Right renal cortex interstitium (tissue), 3 donors: ENCODE measurements at places on chromosomes 16 and 17.

DNA sequence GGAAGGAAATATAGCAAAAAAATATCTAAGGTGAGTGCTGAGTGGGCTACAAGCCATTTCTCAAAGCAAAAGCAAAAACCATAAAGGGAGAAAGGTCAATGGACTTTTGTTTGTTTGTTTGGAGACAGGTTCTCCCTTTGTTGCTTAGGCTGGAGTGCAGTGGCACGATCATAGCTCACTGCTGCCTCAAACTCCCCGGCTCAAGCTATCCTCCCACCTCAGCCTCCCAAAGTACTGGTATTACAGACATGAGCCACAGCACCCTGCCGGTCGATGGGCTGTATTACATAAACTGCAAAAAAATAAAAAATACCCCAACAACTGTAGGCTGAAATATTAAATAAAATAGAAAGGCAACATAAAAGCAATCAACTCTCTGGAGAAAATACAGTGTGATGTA, 3.5 kb upstream of the RBBP6 start:
- DNase-seq, result no peak

- DNase-seq, result no peak
These were observed 11.6 kb downstream of the KRT33A start for GRCh38 chr17:41338961-41339485.

- no peak for DNase-seq
These were observed 2295.3 kb downstream of the TP53TG3F start for GRCh38 chr16:35754391-35755369.

DNA sequence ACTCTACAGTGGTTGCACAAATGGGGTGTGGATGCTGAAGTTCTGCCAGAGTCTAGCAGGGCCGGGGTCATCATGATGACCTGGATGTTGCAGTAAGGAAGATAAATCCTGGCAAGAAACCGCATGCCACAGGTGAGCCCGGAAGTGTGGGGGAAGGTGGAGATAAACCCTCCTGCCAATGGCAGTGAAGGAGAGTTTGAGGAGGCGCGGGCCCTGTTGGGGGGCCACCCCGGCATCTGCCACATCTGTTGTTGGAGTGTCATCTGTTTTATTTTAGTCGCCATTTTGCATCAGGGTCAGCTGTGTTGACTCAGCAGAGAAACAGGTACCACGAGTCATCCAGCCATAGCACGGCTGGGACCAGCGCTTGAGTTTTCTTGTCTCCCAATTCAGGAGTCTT, 173.8 kb upstream of the CHMP6 start:
- DNase-seq, result no peak

- DNase-seq, result no peak
These were observed 138.5 kb upstream of the CACNG3 start for GRCh38 chr16:24117680-24118079.

DNA sequence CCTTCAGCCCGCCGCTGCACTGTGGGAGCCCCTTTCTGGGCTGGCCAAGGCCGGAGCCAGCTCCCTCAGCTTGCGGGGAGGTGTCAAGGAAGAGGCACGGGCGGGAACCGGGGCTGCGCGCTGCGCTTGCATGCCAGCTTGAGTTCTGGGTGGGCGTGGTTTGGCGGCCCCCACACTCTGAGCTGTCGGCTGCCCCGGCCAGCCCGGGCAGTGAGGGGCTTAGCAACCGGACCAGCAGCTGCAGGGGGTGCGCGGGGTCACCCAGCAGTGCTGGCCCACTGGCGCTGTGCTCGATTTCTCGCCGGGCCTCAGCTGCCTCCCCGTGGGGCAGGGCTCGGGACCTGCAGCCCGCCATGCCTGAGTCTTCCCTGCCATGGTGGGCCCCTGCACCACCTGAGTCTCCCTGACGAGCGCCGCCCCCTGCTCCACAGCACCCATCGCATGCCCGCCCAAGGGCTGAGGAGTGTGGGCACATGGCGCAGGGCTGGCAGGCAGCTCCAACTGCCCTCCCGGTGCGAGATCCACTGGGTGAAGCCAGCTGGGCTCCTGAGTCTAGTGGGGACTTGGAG, 17.0 kb downstream of the PRR11 start:
- DNase-seq, result no peak

DNA sequence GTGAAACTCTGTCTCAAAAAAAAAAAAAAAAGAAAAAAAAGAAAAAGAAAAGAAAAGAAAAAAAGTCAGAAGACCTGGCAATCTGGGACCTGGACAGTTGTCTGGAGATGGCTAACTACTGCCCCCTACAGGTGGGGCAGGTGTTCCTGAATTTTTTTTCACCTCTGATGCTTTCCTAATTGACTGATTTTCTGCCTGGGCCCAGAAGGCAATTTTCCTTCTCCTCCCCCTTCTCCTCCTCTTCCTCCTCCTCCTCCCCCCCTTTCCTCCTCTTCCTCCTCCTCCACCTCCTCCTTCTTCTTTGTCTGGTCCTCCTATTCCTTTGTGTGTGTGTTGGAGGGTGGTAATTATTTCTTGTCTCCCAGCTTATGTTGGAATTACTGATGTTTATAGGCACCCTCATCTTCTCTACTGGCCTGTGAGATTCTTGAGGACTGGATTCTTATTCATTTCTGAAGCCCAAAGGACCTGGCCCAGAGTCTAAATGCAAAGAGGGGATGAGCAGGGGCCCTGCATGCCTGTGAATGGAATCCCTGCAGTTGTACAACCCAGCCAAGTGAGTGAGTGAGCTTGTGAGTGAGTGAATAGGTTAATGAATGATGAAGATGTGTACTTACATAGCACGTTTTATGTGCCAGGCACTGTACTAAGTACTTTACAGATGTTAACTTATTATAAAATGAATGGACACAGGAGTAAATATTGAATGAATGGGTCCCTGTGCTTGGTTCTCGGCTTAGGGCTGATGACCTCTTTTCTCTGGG, 26.9 kb downstream of the IRX5 start:
- DNase-seq, result no peak

- DNase-seq, result no peak
These were observed 681.0 kb upstream of the KIF2B start for GRCh38 chr17:53141731-53142130.

DNA sequence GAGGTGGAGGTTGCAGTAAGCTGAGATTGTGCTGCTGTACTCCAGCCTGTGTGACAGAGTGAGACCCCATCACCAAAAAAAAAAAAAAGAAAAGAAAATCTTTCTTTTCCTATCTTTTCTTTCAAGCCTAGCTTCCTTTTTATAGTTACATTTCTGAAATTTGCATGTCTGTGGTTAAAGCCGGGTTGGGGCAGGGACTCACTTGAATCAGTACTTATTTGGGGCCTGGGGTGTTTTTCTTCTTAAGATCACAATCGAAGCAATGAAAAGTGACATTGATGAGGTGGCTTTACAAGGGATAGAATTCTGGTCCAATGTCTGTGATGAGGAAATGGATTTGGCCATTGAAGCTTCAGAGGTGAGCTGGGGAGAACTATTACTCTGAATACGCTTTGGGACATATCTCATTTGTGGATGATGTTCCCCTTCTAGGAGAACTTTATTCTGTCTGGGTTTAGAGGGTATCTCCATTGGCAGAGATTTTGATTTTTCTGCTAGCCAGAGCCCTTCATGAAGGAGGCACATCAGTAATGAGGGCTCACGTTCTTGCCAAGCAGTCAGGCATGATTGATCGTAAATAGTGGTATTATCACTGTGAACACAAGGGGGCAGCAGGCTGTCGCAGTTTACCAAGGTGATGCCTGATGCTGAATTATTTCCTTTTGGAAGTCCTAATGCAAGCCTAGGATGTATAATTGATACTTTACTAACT, 14.3 kb downstream of the KPNB1 start:
- DNase-seq, result peak; percentile 52

GRCh38 chr16:88634994-88635670, 3.2 kb upstream of the IL17C start:
- DNase-seq, result no peak

DNA sequence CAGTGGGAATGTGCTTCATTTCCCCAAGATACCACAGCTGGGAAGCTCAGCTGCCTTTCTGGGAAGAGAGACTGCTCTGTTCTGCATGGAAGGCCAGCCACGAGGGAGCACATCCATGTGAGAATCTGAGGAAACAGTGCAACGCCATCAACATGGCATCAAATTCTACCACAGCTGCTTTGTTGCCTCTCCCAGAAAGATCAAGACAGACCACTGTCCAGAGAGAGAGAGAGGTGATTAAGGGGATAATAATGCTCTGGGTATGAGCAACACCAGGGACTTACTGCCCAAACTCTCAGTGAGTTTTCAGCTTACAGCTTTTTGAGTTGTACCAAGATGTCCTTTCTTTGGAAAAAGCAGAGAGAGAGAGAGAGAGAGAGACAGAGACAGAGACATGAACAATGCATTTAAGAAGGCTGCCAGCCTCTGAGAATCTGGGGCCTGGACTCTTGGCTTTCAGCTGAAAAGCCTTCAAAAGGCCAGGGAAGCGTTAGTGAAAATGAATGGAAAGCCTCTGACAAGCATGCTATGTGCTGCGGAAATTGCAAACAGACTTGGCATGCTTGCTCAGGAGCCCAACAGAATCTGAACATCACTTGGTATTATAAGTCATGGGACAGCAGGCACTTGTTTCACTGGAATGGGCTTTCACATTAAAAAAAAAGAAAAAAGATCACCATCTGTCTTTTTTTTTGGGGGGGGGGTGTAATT, 223.1 kb downstream of the MAP2K6 start:
- DNase-seq, result no peak

DNA sequence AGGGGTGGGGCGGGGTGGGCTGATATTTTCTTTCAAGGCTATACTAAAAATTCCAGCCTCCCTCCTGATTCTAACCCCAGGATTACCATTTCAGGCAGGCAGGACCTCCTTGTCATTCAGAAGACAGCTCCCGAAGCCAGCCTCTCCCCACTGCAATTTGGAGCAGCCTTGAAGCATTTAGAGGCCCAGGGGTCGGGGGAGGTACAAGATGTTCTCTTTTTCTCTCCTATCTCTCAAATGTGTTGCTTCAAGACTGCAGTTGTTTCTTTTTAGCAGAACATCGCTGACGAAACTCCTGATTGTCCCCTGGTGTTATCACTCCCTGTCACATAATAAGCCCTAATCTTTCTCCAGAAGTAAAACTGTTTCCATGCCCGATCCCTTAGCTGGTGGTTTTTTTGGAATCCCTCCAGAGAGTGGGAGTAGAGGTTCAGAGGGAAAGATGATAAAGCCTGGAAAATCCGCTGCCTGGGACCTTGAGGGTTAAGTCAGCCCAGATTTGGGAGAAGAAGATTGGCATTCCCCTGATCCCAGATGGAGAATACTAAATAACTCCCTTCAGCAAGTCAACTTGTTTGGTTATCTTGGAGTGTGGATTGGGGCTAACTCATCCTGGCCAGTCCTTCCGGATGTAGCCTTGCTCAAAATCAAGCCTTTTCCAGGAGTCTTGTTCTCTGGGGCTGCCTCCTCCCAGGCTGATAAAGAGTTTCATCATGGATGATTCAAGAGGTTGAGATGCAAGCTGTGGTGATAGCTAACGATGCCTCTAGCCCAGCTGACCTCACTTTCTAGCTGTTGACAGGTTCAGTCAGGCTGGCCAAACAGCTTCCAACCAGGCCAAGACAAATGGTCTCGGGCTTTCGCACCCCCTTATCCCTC, 71.3 kb downstream of the SOX9 start:
- no peak for DNase-seq

GRCh38 chr16:88375236-88375975, 7.4 kb upstream of the ZNF469 start:
- no peak for DNase-seq

DNA sequence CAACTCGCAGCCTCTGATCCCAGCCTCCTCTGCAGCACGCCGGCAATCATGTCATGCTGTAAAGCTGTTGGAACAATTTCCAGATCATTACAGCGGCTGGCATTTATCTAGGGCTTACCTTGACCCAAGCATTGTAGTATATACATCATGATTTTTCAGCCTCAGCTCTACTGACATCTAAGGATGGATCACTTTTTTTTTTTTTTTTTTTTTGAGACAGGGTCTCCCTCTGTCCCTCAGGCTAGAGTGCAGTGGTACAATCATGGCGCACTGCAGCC, 103.3 kb downstream of the CMIP start:
- DNase-seq, result no peak
